Activated CD4-positive, alpha-beta memory T cell treated with anti-CD3 and anti-CD28 coated beads for 36 hours (primary cell): ENCODE measurements at places on chromosomes 1 and 21. TPM values are rescaled to one million over a fixed set of nuclear protein-coding genes. Genes with fewer than 3 reads are reported as not detected.

DNA sequence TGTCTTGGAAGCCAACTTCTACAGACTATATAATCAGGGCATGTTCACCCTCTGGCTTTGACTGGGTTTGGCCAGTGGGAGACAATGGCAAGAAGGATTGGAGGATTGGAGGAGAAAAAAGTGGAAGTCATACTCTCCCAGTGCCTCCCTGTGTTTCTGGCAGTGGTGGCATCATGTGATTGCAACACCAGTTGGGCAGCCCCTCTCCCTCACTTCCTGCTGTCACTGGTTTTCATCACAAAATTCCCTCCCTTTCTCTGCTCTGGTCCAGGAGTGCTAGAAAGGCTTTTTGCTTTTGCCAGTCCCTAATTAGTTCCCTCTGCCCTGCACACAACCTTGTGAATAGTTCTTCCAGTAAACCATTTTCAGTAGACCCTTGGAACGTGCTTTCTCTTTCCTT, 3.7 kb upstream of the QSOX1 start:
- H3K4me1 ChIP-seq: peaks cover 10% of the 10 kb centered on the region
- H3K27me3 ChIP-seq: no peaks in the 10 kb centered on the region
- H3K4me3 ChIP-seq: no peak overlapping the region
- DNase-seq: no peak
- H3K27ac ChIP-seq: no peak overlapping the region

DNA sequence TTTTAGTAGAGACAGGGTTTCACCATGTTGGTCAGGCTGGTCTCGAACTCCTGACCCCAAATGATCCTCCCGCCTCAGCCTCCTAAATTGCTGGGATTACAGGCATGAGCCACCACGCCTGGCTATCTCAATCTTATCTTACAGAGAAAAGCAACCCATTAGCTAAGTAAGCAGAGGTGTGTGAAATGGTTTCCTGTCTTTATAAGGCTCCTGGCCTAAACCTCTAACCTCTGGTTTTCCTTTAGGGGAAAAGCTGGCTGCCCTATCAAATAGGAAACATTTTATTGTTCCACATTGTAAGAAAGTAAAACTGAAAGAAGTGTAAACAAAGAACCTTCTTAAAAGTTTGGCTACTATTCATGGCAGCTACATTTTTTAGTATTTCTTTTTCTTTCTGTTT, 78.3 kb upstream of the MORC3 start:
- no peaks in the 10 kb centered on the region for H3K27me3 ChIP-seq
- peaks cover 2% of the 10 kb centered on the region for H3K4me1 ChIP-seq
- H3K36me3 ChIP-seq: peaks cover 23% of the 10 kb centered on the region

DNA sequence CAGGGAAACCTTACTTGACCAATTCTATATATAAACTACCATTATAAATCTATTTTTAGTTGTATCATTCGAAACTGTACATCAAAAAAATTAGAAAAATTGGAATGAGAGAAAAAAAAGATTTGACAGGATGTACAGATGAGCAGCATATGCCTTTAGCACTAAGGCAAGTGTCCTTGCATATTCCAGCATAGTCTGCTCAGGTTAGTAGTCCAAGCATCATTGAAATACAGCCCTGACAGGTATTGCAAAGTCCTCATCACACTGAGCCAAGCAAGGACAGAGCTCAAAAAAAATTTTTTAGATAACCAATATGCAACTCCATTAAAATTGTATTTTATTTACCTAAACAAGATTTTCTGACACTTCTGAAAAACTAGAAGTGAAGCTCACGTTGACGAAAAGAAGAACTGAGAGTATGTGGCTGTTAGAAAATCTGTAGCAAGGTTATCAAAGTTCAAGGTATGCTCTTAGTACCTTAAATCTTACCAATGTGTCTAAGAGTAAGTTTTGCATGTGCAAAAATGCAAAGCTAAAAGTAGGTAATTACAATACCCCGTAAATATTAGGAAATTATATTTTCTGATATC, 465.6 kb upstream of the ADGRL4 start:
- H3K27me3 ChIP-seq: no peaks in the 10 kb centered on the region
- no peak overlapping the region for H3K4me3 ChIP-seq
- H3K4me1 ChIP-seq: no peaks in the 10 kb centered on the region
- no peak for DNase-seq
- no peaks in the 10 kb centered on the region for H3K36me3 ChIP-seq
- H3K27ac ChIP-seq: no peak overlapping the region

DNA sequence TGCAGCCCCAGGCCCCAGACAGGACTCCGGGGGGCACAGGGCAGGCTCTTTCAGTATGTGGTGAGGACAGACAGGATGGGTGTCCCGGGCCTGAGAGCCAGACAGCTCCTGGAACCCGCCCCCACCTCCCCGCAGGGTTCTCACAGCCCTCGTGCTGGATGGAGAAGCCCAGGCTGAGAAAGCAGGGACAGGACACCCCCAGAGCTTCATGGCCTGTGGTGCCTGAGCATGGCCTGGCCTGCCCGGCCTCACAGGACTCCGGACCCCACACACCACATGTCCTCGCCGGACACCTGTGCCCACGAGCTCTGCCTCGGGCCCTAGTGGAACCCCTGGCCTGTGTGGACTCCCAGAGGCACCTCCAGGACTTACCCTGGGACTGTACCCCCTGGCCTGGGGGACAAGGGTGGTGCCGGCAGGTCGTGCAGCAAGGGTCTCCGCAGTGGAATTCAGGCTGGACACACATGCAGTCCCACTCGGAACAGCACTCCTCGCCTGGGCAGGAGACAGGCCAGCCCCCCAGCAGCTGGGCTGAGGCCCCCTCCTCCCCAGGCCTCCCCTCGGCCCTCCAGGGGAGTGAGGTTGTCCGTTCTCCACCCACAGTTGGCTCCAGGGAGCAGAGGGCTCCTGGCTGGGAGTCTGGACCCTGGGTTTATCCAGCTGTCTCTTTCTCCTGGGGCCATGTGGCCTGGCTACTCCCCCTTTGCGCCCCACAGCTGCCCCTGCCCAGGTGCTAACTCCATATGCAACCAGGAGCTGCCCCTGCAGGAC, 1.2 kb downstream of the TNFRSF18 start:
- DNase-seq: peak; percentile 28
- peak overlapping the region; percentile 100 for H3K27ac ChIP-seq
- peaks cover 31% of the 10 kb centered on the region for H3K4me1 ChIP-seq
- H3K36me3 ChIP-seq: peaks cover 39% of the 10 kb centered on the region
- H3K4me3 ChIP-seq: peak overlapping the region; percentile 84

GRCh38 chr1:119981496-119981895, 85.2 kb upstream of the ADAM30 start:
- no peaks in the 10 kb centered on the region for H3K27me3 ChIP-seq
- peaks cover 21% of the 10 kb centered on the region for H3K36me3 ChIP-seq
- H3K27ac ChIP-seq: no peak overlapping the region
- no peak for DNase-seq
- peaks cover 7% of the 10 kb centered on the region for H3K4me1 ChIP-seq

GRCh38 chr1:228289996-228290881, 82.4 kb downstream of the OBSCN start:
- no peaks in the 10 kb centered on the region for H3K27me3 ChIP-seq
- no peaks in the 10 kb centered on the region for H3K4me1 ChIP-seq
- H3K4me3 ChIP-seq: no peak overlapping the region
- no peak for DNase-seq

- DNase-seq: no peak
- H3K4me3 ChIP-seq: no peak overlapping the region
- peaks cover 51% of the 10 kb centered on the region for H3K4me1 ChIP-seq
Measured at GRCh38 chr1:2274929-2275475, 46.9 kb downstream of the SKI start.

- no peak overlapping the region for H3K4me3 ChIP-seq
- H3K27me3 ChIP-seq: peaks cover 8% of the 10 kb centered on the region
- no peak overlapping the region for H3K27ac ChIP-seq
- H3K4me1 ChIP-seq: no peaks in the 10 kb centered on the region
- H3K36me3 ChIP-seq: no peaks in the 10 kb centered on the region
- no peak for DNase-seq
Measured at GRCh38 chr1:110508028-110508940, 10.7 kb downstream of the KCNA10 start.

DNA sequence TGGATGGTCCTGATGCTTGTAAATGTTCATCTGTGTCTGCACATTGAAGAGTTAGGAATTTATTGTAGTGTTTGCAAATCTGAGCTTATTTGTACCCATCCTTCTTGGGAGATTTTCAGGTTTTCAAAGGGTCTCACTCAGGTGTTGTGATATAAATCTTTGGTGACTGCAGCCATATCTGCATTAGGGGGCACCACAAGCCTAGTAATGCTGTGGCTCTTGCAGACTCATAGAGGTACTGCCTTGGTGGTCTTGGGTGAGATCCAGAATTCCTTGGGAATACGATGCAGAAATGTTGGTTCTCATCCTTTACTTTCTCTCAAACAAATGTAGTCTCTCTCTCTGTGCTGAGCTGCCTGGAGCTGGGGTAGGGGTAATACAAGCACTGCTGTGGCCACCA, 405.9 kb downstream of the TTLL7 start:
- no peak for DNase-seq
- H3K36me3 ChIP-seq: peaks cover 2% of the 10 kb centered on the region
- peaks cover 14% of the 10 kb centered on the region for H3K4me1 ChIP-seq
- no peaks in the 10 kb centered on the region for H3K27me3 ChIP-seq

- H3K27ac ChIP-seq: no peak overlapping the region
- no peak for DNase-seq
- no peaks in the 10 kb centered on the region for H3K27me3 ChIP-seq
- no peak overlapping the region for H3K4me3 ChIP-seq
- no peaks in the 10 kb centered on the region for H3K4me1 ChIP-seq
- H3K36me3 ChIP-seq: no peaks in the 10 kb centered on the region
Measured at GRCh38 chr1:219119839-219120238, 53.8 kb upstream of the LYPLAL1 start.

- no peak for DNase-seq
- H3K27ac ChIP-seq: no peak overlapping the region
- H3K4me3 ChIP-seq: no peak overlapping the region
- no peaks in the 10 kb centered on the region for H3K27me3 ChIP-seq
- no peaks in the 10 kb centered on the region for H3K36me3 ChIP-seq
- H3K4me1 ChIP-seq: no peaks in the 10 kb centered on the region
Measured at GRCh38 chr1:118337346-118337745, 152.3 kb upstream of the SPAG17 start.

- no peak overlapping the region for H3K4me3 ChIP-seq
- H3K27me3 ChIP-seq: no peaks in the 10 kb centered on the region
- H3K4me1 ChIP-seq: no peaks in the 10 kb centered on the region
Measured at GRCh38 chr21:42668298-42668992, 15.0 kb downstream of the PDE9A start.

DNA sequence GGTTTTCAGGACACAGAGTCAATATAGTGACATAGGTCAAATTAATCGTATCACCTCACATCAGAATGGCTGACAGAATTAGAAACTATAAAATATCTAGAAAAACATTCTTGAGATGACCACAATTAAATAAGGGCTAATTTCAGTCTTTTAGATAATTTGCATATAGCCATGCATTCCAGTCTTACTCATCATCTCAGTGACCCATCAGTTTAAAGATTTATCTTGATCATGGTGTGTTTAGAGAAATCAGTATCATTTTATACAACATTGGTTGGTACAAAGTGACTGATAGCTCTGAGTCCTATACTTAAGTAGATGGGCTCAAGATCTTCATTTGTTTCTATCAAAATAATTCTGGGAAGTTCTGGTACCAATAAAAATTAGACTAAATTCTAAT, 262.3 kb upstream of the SNX7 start:
- peaks cover 4% of the 10 kb centered on the region for H3K4me1 ChIP-seq
- H3K27me3 ChIP-seq: no peaks in the 10 kb centered on the region
- H3K4me3 ChIP-seq: no peak overlapping the region
- no peak for DNase-seq
- no peaks in the 10 kb centered on the region for H3K36me3 ChIP-seq
- no peak overlapping the region for H3K27ac ChIP-seq

DNA sequence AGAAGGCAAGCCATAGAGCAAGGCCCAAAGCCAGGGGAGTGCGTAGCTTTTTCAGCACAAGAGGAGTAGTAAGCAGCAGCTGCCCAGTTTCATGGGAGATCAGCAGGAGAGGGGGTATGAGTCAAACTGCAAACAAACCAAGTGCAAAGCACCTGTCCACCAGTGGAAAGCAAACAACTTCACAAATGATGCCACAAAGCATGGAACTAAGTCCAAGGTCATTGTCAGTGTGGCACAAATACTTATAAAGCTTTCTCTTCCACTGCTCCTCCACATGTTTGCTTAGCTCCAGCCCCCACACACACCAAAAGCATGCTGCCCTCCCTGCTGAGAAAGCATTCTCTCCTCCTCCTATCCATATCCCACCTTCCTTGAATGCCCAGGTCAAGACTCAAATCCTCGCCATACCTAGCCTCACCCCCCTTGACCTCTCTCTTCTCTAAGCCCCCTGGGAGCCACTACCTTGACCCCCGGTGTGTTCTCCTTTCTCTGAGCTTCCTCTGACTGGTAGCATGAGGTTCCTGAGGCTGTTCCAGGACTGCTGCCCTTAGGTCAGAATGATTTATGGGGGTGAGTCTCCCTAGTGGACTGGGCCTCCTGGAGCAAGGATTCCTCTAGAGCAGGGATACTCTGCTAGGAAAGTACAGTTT, 70.4 kb downstream of the DMAP1 start:
- no peak overlapping the region for H3K4me3 ChIP-seq
- no peaks in the 10 kb centered on the region for H3K4me1 ChIP-seq
- H3K36me3 ChIP-seq: peaks cover 13% of the 10 kb centered on the region
- H3K27me3 ChIP-seq: no peaks in the 10 kb centered on the region
- DNase-seq: no peak
- H3K27ac ChIP-seq: no peak overlapping the region

- H3K4me3 ChIP-seq: no peak overlapping the region
- H3K4me1 ChIP-seq: no peaks in the 10 kb centered on the region
- H3K27ac ChIP-seq: no peak overlapping the region
- no peaks in the 10 kb centered on the region for H3K36me3 ChIP-seq
Measured at GRCh38 chr1:89974696-89975470, 20.0 kb upstream of the ZNF326 start.

The MTOR gene
- 39.4 TPM for total RNA-seq

The ATP1A2 gene
- total RNA-seq: not detected

The GADD45A gene
- 39.1 TPM for total RNA-seq

The IVL gene
- total RNA-seq: not detected

The FCER1A gene
- not detected for total RNA-seq

The HENMT1 gene
- total RNA-seq: 25.8 TPM
